ENCODE measurements at places on chromosomes 3 and 15. TPM values are rescaled to one million over a fixed set of nuclear protein-coding genes. Genes with fewer than 3 reads are reported as not detected.

DNA sequence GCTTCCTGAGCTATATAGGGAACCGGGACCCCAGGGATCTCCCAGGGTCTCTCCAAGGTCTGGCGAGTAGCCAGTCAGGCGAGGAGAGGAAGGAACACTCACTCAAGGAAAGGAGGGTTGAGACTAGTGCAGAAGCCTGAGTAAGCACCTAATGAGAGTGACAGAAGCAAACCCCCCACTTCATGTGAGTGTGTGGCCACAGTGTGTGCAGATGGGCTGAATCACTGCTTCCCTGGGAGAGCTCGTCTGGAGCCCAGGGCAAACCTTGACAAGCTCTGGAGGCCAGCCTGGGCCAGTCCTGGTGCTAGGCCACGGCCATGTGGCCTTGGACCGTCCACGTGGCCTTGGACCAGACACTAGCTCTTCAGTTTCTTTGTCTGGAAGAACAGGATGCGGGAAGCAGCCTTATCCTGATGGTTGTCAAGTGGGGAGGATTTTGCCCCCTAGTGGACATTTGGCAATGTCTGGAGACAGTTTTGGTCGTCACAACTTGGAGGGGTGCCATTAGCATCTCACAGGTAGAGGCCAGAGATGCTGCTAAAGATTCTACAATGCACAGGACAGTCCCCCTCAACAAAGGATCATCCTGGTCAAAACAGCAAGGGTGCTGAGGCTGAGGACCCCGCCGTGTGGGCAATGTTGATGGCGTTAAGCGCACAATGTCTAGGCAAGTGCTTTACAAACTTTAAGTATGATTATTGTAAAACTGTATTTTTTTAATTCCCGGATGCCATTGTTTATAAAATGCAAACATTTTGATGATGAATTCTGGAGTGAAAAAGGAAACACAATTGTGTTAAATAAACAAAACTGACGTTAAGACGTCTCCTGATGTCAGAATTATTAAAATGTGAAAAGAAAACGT is 34.8 kb upstream of the CTSH start:
- peak; percentile 84 for DNase-seq

GRCh38 chr3:133893683-133894352 is 1.9 kb downstream of the RAB6B start:
- DNase-seq: no peak

DNA sequence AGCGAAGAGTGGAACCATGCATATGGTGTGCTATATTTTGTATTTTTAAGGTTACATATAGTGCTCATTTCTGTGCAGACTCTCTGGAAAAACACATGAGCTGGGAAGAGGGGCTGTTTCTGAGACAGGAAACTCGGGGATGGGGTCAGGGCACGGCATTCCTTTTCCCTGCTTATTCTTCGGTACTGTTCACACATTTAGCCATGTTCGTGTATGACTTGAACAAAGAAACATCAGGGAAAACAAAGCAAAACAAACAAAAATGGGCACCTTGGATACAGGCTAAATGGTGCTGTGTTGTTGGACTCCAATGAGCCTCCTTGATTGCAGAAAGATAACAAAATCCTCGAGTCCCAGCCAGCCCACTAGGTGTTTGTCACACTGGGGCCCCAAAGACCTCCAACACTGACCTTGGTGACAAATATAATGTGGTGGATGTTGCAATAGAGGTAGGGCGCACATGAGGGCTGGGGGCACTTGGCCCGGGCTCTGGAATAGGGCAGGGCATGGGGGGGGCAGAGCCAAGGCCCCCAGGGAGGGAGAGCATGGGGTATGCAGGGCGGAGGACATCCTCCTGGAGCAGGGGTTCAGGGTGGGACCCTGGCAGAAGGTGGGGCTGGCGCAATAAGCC is 19.3 kb downstream of the DNASE1L3 start:
- no peak for DNase-seq

DNA sequence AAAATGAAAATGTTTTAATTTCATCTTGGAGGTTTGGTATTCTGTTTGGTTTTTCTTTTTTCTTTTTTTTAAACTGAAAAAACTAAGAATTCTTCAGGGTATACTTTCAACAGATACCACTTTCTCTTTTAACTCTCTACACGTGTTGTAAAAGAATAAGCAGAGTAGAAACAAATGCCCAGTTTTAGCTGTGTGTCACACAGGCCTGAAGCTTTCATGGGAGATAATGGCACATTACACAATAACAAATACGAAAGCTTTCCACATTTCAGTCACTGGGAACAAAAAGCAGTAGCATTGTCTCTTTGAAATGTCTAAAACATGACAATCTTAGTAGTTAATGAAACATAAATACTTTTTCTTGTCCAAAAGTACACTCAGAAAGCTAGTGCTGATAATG is 818.5 kb downstream of the TBL1XR1 start:
- DNase-seq: no peak

DNA sequence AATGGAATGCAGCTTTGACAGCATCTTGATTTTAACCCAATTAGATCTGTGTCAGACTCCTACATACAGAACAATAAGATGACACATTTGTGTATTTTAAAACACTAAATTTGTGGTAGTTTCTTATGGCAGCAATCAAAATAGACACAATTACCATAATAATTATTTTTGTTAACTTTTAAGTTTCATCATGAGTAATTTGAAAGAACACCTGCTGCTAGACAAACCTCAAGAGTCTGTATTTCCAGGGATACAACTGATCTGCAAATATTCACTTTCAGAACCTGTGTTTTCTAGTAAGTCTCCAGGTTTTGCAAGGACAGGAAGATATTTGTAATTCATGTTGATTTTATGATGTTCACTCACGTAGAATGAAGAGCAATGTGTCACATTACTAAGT is 736.8 kb downstream of the DIPK2A start:
- DNase-seq: no peak

DNA sequence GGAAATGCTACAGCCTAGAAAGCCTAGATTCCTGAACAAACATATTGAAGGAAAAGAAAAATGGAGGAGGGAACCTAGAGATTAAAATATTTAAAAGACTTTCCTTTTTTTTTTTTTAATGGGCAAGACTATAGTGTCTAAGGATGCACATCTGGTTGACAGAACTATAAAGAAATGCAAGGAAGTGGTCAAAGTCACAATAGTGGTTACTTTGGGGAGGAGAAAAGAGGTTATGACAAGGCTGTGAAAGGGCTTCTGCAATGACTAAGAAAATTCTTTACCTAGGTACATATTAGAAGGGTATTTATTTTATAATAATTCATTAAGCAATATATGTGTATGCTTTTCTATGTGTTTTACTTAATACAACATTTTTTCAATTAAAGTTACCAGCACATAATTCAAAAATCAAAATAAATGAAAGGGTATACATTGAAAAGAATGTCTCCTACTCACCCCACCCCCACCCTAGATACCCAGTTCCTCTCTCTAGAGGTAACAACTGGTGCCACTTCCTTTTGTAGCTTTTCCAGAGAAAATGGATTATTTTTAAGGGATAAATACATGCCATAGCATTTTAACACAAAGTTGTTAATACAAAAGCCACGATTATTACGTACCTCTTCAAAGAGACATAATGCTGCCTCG is 70.1 kb downstream of the HERC1 start:
- no peak for DNase-seq

DNA sequence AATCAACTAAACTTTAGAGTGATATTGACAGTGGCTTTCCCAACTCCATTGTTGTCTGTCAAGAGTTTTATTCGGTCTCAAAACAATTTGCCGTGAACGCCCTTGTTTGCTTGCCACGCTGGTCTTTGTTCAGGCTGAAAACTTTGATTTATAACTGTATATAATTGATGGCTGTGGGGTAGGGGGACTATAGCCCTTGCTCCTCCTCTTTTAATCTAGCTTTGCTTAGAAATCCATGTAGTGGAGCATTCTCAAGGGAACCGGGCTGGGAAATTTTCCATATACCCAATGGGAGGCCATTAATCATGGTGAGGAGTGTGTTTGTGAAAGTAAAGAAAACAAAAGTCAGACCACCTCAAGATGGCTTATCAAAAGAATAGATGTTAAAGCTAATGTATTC is 339.8 kb upstream of the RARB start:
- no peak for DNase-seq

- DNase-seq: no peak
These were observed 89.4 kb downstream of the NR1D2 start for GRCh38 chr3:24034464-24034863.

DNA sequence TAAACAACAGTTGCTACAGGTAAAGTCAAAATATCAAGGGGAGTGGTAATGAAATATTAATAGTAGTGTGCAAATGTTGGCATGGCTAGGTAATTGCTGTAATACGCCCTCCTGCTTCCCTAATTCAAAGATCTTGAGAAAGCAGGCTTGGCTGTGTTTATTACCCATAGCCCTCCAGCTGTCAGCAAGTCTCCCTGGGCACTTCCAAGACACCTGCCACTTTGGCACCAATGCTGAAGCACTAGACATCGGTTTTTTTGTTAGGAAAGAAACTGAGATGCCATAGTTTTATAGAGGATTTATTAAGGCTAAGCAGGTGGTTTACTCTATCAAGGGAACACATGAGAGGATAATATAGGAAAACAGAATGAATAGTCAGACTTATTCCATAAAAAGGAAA is 64.4 kb downstream of the P2RY1 start:
- no peak for DNase-seq

GRCh38 chr3:126524429-126524988 is 554 bp downstream of the CHST13 start:
- peak; percentile 49 for DNase-seq

The TMEM207 gene
- not detected for total RNA-seq

The TMC3 gene
- total RNA-seq: not detected

The OIP5 gene
- 30.9 TPM for total RNA-seq

The PPP1R14D gene
- not detected for total RNA-seq

The PIGZ gene
- 0.29 TPM for total RNA-seq

The FBXO45 gene
- 19.8 TPM for total RNA-seq

The PPARG gene
- total RNA-seq: 0.42 TPM

Data from H9 (cell line).